ENCODE measurements at places on chromosomes 4 and X.

DNA sequence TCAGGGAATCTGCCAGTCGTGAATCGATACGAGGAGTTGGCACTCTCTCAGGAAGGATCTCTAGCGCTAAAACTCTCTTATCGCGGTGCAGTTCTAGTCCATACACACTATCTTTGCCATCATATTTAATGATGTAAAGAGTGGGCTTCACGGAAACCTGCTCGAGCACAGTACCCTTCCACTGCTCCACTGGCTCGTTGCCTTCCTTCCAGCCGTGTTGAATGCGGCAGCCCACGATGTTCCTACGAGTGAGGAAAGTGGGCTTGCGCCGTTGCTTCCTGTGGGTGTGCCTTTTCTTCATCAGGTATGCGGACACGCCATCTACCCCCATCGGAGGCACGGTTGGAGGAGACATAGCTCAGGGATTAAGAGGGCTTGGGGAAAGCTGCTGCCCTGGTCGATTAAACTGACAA, 661 bp downstream of the SPIN4 start:
- peak; percentile 33 for DNase-seq

DNA sequence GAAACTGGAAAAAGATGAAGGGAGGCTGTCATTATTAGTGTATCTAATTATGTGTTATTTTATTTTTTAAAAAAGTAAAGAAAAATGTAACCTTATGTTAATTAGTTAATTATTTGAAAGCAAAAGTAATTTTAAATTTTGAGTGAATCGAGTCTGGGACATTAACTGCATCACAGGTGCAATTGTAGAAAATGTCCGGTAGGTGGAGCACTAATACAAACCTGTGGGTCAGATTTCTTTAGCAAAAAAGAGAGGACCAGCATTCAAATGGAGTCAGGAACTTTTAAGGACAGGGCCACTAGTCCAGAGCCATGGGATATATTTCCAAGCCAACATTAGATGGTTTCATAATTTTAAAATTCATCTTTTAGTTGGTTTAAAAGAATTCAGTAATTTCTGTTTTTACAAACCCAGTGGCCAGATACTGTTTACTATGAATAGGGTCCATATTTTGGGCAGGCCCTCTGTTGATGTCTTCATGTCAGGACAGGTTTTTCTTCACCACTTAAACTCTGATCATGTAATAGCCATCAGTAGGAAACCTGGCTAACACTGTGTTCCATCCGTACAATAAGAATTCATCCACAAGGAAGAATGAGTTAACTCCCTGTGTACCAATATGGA, 27.2 kb downstream of the BST1 start:
- no peak for DNase-seq

DNA sequence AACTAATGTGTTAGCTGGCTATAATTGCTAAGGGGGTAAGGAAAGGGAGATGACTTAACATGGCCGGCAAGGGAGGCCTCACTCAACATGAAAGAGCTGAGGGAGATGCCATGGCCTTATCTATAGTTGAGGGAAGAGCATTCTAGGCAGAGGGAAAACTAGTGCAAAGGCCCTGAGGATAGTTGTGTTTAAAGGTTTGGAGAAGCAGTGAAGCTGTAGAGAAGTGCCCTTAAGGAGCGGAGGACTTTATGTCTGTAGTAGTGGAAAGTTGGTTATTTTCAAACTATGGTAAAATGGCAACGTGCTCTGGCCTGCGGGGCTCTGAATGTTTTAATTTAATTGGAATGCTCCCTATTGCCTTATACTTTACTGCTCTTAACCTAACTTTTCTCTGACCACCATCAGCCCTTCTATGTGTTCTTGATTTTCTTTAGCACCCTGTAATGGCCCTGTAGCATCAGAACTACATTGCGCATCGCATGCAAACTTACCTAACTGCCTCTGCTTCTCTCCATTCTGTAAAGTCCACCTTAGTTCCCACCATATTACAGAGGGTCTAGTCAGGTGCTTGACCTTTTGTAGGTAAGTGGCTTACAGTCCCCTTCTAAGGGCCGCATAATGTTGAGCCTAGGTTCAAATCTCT, 35.8 kb downstream of the ERVMER34-1 start:
- no peak for DNase-seq

DNA sequence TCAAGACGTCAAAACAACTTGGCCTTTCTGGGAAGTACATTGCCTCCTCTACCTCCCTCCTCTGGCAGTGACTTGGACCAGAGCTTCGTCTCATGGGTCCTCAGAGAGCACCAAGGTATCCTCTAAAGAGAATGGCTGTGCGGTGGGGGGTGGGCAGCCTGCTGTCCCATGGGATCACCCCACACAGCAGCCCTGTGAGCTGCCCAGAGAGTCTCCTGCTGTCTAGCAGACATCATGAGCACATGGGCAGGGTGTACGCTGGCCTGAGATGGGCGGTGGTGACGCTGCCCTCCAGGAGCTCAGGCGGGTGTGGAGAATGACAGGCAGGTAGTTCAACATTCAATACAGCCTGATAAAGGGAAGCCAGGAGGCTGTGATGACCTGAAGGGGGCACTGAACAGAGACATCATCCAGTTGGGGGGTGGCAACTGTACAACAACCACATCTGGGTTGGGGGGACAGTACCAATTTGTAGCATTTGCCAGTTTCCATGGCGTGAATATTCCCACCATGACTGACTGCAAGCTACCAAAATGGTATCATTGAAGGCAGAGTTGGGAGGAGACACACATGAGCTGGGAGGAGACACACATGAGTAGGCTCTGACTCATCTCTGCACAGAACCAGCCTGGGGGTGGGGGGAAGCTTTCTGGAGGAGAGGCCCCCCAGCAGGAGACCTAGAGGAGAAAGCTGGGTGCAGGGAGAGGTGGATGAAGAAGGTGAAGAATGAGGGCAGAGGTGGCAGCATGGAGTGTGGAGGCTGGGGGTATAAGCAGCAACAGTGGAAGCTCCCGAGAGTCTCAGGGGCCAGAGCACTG, 35.9 kb downstream of the C4orf50 start:
- no peak for DNase-seq

GRCh38 chr4:24594887-24595286, 10.5 kb upstream of the DHX15 start:
- no peak for DNase-seq

DNA sequence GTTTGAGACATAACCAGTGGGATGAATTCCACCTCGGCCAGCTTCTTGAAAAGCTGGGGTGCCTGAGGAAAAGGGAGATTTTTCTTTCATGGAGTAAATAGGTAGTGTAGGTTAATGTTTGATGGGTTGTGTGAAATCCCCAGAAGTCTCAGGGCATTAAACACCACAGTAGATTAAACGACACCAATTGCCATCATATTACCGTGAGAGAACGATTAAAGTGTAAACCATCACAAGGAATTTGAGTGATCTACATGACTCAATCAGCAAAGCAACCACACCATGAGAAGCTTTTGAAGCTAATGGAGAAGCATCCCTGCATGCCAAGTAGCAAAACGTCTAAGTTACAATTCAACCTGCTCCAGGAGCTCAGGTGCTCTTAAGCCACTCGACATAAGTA, 322.5 kb upstream of the GATB start:
- DNase-seq = no peak

DNA sequence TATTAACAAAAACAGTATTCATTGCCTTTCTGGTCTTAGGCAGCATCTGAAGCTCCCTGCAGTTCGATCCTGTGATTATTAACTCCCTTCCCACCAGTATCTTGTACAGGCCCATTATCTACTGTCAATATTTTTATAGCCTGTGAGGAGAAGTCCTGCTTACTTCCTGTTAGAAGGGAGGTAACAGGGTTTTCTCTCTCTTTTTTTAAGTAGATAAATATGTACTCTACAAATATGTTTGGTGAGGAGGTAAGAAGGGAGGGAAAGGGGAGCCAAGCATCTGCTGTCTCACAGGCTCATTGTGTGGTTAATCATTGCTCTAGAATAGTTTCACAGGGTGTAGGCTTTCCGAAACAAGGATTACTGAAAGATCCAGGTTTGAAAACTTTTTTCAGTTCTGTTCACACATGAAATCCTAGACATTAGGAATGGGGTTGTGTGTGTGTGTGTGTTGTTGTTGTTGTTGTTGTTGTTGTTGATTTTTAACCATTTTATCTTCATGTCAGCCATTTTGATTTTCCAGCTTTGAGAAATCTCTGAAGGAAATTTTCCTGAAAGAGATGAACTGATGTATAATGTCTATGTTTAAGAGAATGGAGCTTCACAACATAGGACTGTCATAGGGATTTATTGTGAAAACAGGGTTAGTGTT, 14.2 kb downstream of the ATOH1 start:
- no peak for DNase-seq

DNA sequence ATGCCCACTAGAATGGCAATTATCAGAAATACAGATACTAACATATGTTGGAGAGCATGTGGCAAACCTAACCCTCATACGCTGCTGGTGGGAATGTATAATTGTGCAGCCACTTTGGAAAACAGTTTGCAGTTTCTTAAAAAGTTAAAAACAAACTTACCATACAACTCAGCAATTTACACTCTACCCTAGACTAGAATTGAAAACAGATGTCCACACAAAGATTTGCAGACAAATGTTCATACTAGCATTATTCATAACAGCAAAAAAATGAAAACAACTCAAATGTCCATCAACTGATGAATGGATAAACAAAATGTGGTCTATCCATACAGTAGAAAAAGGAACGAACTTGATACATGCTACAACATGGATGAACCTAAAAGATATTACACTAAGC, 64.4 kb downstream of the SLC9A7 start:
- no peak for DNase-seq

- no peak for DNase-seq
Observed at GRCh38 chrX:13128104-13128503, 83.7 kb upstream of the FAM9C start.

- DNase-seq = no peak
Observed at GRCh38 chrX:56089376-56089775, 142.8 kb upstream of the KLF8 start.

DNA sequence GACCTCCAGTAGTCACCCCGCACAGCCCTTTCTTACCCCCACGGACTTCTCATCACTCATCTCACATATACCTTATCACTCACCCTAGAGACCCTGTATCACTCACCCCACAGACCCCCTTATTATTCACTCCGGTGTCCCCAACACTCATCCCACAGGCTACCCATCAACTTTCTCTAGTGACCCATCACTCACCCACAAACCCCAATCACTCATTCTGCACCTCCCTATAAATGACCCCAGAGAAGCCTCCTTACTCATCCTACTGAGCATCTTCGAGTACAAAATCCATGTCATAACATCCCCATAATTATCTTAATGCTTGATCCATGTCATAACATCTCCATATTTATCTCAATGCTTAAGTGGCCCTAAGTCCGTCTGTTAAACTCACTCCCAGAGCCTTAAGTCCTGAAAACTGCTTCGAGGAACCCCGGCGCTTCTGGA, 934 bp downstream of the ZNF41 start:
- no peak for DNase-seq

DNA sequence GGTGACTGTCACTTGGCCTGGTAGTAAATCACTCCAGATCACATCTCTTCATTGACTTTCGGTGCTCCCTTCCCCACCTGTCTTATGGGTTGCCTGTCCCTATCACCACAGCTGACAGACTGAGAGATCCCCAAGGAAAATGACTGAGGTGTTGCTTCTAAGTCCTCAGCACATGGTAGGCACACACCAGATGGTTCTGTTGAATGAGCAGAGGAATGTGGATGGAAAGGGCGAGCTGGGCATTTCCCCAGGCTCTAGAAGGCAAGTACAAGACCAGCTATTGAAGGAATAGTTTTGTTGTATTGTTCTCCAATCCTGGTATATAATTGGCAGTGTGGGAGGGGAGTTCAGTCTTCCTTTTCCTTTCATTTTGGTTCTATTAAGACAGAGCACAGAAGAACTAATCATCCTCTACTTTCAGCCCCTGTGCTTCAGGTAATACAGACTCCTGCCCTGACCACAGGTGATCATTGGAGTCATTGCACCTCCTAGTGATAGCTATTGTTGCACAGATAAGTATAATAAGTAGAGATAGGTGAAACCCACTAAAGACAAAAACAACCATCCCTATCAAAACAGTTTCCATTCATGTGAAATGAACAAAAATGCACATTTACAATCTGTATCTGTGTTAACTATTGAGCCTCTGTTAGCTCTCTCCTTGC, 158.6 kb downstream of the TRAM1L1 start:
- DNase-seq = no peak

DNA sequence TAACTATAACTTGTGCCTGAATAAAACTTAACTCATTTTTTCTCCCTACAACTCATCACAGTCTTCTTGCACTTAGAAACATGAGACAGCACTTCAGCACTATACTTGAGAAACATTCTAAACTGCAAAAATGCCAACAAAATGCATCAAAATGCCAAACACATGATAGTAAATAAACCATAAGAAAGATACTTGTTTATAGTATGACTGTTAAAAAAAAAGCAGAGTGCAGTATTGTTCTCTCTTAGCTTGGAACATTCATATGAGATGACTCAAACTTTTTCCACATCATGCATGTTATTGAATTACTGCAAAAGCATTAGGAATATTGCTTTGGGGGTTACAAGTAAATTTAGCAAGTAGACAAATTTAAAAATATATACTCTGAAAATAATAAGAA, 135.7 kb upstream of the ANXA10 start:
- DNase-seq = no peak

DNA sequence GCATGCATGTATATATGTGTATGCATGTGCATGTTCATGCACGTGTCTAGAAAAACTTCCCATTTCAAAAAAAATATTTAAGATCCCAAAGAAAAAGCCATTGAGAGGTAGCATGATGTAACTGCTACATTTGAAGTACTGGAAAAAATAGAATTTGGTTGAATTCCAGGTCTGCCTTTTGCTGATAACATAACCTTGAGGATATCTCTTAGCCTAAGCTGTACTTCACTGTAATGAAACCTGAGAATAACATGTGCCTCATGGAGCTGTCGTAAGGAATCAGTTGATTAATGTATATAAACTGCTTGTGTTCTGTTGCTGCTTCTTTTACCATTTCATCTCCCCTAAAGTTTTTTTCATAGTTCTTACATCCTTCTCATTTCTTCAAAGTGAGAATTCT, 351.8 kb downstream of the GRIA2 start:
- DNase-seq = no peak

DNA sequence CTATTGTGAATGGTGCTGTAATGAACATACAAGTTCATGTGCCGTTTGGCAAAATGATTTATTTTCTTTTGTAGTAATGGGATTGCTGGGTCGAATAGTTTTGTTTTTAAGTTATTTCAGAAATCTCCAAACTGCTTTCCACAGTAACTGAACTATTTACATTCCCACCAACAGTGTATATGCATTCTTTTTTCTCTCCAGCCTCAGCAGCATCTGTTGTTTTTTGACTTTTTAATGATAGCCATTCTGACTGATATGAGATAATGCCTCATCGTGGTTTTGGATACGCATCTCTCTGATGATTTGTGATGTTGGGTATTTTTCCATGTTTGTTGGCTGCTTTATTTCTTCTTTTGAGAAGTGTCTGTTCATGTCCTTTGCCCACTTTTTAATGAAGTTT, 246.3 kb upstream of the ADGRL3 start:
- DNase-seq = no peak

GRCh38 chr4:160580581-160580980, 1477.7 kb downstream of the RAPGEF2 start:
- DNase-seq = no peak

GRCh38 chrX:121746105-121746504, 698.7 kb downstream of the GLUD2 start:
- no peak for DNase-seq

- DNase-seq = no peak
Observed at GRCh38 chr4:172978848-172979247, 189.8 kb upstream of the GALNT7 start.

GRCh38 chr4:32396507-32397070, 1676.4 kb downstream of the PCDH7 start:
- no peak for DNase-seq

Data from right hindlimb (tissue), 1 donor.